Stimulated activated CD4-positive, alpha-beta T cell treated with anti-CD3 and anti-CD28 coated beads, Interleukin-2, amount 100 ng/mL, for 24 hours (primary cell): ENCODE measurements at places on chromosomes 2 and 18.

GRCh38 chr2:240217431-240218301 lies 77.2 kb upstream of the OTOS start:
- DNase-seq: peak; percentile 15

DNA sequence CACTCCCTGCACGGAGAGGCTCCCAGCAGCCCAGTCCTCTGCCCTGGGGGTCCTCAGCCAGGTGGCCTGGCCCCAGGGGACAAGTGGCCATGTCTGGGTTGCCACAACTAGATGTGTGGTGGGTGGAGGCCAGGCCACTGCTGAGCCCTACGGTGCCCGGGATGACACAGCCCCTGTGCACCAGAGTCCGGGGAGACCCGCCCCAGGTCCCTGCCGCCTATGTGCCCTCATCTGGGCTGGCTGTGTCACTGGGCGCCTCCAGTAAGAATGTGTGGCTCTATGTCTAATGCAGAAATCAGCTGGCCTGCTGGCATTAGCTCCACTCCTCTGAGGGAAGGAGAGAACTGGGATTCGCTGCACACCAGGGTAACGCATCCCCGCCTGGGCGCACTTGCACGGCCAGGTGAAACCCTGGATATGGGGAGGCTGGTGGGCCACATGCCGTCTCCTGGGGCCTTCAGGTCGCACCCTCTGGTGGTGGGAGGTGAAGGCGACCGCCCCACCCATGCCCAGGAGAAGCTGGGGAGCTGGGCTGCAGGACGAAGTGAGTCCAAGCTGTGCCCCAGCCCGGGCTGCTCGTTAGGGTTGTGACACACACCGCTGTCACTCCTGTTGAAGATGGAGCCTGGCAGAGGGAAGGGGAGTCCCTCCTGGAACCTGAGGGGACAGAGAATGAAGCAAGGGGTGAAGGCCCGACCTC lies 136.1 kb downstream of the PTGR3 start:
- DNase-seq: no peak

- no peak for DNase-seq
Observed at GRCh38 chr2:167504061-167504460, 615.8 kb downstream of the XIRP2 start.

- DNase-seq: no peak
Observed at GRCh38 chr2:85549095-85549494, 10.1 kb downstream of the MAT2A start.

- DNase-seq: no peak
Observed at GRCh38 chr2:64466478-64467085, 12.6 kb downstream of the LGALSL start.

- DNase-seq: no peak
Observed at GRCh38 chr2:62768615-62769014, 63.1 kb downstream of the EHBP1 start.

DNA sequence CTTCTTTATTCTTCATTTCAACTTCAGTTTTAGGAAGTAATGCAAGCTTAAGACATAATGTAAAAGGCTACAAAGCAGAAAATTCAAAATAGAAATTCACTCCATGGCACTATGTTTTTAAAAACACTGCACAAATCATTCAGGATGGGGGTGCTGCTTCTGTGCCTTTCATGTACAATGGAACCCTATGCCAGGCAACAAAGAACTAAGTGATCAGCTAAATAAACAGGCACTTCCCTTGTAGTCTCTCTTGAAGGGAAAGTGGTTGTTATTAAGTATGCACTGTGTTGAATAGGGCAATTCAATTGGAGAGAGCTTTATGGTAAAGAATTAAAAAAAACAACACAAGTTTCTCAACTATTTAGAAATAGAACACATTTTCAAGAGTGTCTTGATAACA lies 10.9 kb upstream of the ERBB4 start:
- DNase-seq: no peak

DNA sequence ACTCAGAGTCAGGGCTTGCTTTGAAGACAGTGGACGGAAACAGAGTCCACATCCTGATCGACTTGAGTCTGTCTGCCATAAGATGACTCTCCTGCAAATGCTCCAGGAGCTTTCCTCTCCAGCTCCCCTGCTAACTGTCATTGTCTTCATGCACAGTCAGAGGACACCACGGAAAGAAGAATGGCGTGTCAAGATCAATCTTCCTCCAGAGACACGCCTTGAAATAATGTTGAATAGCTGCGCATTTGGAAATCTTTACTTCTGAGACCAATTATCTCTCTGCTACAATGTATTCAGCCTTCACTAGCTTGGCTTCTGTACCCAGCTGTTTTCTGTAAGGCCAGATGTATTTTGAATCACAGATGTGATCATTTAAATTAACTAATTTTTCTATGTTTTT lies 457.2 kb downstream of the CDH2 start:
- DNase-seq: no peak

GRCh38 chr2:6237039-6237660 lies 545.0 kb downstream of the SOX11 start:
- no peak for DNase-seq

DNA sequence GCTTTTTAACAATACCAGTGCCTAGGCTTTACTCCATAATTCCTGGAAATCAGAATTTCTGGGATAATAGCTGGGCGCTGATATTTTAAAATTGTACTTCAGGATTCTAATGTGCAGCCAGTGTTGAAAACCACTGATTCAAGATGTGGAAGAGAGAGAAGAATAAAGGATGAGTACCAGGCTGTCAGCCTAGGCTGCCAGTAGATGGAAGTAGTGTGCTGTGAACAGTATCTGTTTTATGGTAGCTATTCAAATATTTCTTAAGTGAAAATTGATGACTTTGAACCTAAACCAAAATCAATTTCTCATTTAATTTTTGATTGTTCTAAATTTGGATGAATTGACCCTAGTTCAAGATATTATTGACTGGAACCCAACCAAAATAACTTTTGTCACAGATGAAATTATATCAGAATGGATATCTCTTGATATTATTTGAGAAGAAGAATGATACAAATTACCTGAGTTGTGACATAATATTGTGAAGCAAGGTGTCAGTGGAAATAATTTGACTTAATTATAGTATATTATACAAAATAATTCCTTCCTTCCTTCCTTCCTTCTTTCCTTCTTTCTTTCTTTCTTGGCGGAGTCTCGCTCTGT lies 88.0 kb downstream of the COMMD1 start:
- no peak for DNase-seq

DNA sequence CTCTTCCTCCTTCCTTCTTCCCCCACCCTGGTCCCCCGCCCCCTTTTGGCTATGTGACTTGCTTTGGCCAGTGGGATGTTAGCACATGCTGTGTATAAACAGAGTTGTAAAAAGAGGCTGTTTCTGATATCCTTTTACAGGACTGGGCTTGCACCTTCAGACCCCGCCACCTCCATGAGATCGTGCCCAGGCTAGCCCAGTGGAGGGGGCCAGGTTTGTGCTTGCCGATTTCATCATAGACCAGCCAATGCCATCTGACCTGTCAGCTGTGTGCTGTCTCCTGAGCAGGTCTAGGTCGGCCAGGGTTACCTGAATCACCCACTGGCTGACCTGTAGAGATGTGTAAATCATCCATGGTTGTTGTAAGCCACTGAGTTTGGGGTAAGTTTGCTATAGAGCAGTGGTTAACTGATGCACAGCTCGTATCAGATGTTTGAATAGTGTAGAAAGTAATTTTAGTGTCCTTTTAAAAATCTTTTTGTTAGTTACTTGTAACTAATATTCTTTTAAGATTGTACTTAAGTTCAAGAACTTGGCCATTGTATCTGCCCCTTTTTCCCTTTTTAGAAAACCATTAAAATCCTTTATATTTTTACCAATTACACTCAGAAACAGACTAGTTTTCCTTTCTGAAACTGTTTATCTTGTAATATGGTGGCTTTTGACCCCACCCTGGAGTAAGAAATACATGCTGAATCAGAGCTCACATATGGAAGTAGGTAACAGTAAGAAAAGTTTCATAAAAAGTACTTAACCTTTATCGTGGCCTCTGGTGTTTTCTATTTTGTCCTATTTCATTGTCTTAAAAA lies 122.0 kb upstream of the MGAT5 start:
- no peak for DNase-seq

DNA sequence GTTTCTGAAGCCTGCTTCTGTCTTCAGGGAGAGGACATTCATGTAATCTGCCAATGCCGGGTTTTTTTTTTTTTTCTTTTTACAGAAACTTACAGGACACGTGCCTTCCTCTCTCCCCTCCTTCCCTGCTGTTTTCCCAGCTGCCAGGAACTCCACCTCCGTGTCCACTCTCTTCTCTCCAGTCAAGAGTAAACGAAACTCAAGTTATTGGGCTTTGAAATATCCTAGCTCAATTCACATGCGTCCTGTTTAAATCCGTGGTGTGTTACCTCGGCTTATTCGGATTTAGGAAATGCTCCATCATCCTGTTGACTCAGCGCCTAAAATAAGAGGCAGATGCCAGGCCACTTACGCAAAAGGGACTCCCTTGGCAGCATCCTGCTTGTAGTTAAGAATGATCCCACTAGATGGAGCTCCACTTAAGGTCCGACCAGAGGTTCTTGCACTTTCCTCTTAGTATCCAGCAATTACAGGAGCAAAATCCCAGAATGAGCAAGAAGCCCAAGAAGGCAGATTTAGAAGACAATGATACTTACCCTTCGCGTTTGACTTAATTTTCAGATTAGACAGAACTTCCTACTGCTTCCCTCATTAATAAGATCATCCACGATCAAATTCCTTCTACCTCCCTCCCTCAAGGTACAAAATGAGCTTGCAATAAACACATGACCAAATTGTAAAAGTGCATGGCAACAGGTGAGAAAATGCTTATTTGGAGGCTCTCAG lies 97.2 kb upstream of the ZCCHC2 start:
- DNase-seq: peak; percentile 38

DNA sequence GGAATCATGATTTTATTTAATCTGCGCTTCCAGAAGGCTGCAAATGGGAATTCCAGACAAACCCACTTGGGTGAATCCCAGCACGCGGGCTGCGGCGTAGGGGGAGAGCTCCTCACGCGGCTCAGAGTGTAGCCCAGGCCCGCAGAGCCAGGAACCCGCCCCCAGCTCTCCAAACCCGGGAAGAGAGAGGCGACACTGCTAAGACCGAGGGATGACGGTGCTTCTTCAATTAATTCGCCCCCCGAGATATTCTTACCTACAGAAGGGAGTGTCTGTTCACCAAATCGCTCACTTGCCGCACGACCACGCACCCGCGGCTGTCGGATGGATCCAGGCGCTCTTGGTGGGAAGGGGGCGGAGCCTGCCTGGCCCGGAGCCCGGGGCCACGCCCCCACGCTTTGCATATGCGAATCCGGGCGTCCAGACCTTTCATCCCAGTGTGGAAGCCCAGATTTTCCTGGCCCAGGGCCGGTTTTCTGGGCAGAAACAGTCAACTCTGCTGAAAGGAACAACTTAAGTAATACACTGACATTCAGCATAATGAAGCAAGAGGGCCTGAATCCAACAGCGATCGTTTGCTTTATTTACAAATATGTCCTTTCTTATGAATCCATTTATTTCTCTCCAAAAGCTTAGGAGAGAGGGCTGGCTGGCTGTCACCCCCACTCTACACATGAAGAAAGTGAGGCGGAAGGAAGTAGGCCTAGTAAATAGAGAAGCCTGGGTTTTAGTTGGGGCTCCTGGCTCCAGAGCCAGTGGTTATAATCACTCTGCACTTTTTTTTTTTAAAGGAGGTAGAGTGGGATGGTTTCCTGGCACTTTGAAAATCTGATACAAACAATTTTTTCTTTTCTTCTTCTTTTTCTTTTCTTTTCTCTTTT lies at the start of gene SLC19A3:
TSS of gene SLC19A3 (minus strand) at position 342 of the 881 bp plus-strand sequence. CDS start 15,710 bp downstream, outside the sequence.
- DNase-seq: peak; percentile 30

DNA sequence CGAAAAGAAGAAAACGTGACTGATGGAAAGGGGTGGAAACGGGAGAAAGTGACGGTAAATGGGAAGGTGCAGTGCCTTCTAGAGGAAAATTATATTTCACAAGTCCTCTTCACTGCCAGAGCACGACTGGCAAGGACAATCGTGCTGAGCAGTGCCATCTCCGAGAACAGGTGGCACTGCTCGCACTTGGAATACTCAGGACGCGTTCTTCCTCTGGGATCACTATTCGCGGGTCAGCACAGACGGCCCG lies 364 bp downstream of the STAT1 start:
- DNase-seq: no peak

DNA sequence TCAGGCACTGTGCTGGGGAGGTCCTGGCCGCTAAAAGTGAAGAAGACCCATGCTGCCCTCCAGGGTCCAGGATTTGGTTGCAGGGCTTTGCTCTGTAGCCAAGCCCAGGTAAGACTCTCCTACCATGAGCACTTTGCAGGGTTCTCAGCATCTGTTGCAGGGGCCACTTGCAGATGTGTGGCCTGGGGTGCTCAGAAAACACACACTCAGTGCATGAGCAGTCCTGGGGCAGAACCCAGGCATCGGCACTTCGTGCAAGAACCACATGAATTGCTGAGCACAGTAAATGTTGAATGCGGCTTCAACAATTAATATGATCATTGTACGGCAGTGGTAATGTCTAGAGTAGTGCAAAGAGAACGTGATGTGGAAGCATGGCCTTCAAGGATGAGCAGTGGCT lies 98.5 kb upstream of the SMIM21 start:
- no peak for DNase-seq

GRCh38 chr18:63311118-63312018 lies 8.2 kb downstream of the BCL2 start:
- DNase-seq: no peak

DNA sequence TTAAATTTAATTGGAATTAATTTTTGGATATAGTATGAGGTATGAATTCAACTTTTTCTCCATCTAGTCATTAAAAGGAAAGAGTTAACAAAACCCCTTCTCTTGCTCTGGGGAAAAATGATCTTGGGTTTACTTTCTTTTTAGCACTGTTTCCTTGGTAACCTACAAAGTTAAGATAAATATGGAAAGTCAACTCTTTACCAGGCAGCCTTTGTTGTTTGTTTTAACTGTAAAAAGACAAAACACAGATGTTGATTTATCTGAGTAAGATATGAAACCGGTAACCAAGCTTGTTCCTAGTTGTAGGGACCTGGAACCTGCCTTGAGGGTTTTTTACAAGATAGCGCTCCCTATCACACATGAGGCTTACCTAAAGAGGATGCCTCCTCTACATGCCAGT lies 10.1 kb upstream of the SANBR start:
- no peak for DNase-seq

DNA sequence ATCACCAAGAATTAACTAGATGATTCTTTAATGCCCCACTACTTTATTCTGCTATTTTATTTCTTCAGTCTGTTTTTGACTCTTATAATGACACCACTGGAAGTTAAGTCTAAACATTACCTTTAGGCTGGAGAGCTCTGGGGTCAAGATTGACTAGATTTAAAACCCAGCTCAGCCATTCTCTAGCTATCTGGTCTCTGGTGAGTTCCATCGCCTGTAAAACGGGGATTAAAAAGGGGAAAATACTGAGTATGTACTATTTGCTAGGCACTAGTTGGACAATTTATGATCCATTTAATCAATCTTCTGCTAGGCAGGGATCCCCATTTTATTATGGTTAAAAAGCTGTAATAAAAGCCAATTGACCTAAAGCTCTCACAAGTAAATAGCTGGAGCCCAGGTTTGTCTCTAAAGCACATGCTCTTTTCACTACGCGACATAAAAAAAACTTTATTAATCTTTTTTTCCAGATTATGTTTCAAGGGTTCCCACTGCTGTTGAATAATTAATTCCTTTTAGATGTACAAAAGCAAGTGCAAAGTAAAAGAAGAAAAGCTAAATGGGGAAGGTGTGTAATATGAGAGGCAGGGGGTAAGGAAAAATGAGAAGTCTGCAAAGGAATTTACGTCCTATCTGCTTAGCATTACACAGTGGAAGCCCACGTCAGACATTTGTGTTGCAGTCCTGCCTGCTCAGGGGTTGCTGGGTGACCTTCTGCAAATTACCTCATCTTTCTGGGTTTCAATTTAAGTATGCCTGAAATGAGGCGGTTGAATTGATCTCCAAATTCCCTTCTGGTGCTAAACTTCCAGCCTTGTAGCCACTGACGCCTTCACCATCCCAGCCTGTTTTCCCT lies 918 bp upstream of the NABP1 start:
- peak; percentile 48 for DNase-seq
